ENCODE measurements at places on chromosomes 4 and X. TPM values are rescaled to one million over a fixed set of nuclear protein-coding genes. Genes with fewer than 3 reads are reported as not detected.
A peak's percentile ranks its signal among the peaks of the same experiment; 100 is the strongest.

DNA sequence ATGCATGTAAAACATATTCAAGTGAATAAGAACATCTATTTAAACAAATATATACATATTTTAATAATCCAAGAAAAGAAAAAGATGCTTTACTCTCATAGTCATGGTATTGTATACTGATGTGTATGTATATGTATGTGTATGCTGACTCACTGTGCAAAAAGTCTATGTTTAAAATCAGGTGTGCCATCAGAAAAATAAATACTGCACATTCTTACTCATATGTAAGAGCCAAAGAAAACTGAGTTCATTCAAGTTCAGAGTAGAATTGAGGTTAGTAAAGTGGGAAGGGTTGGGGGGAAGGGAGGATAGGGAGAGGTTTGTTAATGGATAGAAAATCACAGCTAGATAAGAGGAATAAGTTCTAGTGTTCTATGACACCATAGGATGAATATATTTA is 403.9 kb upstream of the SMIM31 start:
- DNase-seq, result no peak

DNA sequence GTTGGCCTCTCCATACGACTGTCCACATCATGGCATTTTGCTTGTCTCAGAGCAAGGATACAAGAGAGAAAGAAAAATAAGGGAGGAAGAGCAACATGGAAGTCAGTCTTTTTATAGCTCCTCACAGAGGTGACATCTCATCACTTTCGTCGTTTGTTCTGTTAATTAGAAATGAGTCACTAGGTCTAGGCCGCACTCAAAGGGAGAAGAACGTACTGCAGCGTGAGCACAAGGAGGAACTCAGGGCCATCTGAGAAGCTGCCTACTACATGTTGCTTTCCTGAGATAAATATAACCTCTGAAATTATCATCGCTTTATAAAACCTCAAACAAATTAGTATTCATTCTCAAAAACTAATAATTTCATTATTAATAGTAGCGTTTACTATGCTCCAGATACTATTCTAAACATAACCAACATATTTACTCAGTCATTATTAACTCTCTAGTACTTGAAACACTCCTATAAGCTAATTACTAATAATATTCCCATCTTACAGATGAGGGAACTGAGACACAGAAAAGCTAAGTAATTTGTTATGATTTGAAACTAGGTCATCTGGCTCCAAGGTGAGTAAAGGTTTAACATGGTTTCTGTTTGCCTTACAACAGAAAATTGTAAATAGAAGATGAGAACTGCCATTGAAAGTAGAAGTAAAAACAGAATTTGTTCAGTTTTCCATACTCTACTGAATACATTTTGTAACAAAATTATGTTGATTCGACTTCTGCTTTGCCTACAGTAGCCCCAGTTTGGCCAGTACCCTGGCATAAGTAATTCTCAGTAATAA is 213.2 kb upstream of the UGT8 start:
- no peak for DNase-seq

DNA sequence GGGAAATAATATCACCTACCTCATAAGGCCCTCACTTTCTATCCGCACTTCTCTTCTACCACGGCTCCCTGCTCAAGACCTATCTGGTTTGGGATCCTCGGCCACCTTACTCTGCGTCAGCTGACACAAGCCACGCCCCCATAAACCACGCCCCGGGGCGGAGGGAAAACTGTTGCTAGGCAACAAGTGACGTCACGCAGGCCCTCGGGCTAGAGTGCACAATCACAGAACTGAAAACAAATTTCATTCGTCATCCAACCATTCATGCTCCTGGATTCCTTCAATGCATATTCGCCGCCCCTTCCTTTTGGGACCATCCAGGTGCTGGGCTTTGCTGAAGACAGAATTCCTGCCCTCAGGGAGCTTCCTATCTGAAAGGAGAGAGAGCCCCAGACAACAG is 66.3 kb downstream of the SMC1A start:
- peak; percentile 9 for DNase-seq

- DNase-seq, result no peak
These were observed 81.1 kb downstream of the PPP2R2C start for GRCh38 chr4:6391186-6391851.

DNA sequence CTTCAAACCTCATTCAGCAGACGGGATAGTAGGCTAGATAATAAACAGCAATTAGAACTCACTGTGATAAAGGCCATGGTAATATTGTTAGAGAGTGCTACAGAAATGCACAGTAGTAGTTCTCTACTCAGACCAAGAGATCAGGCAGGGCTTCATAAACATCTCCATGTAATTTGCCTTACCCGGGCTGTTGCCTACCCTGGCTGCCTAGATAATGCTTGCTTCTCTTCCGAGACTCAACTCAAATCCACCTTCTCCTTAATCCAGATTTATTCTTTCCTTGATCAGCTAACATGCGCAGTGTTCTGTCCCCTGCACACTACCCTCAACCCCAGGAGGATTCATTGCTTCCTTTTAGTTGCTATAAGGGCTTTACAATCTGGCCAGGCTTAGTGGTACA is 21.8 kb downstream of the ANK2 start:
- DNase-seq, result no peak

GRCh38 chr4:139374251-139374650 is 72.0 kb upstream of the NDUFC1 start:
- DNase-seq, result no peak

- DNase-seq, result no peak
These were observed 6.8 kb downstream of the TXK start for GRCh38 chr4:48127231-48127630.

- DNase-seq, result no peak
These were observed 5.7 kb downstream of the SLC6A8 start for GRCh38 chrX:153693216-153694086.

DBET gene
- not detected for total RNA-seq

ARHGEF9 gene
- 16.5 TPM for total RNA-seq

FAM184B gene
- total RNA-seq, result 0.05 TPM

Data from activated CD8-positive, alpha-beta T cell treated with anti-CD3 and anti-CD28 coated beads for 36 hours (primary cell).